ENCODE measurements at places on chromosomes 1 and 21.

GRCh38 chr1:59814180-59814900, 409 bp upstream of the HOOK1 start:
- DNase-seq, result no peak

DNA sequence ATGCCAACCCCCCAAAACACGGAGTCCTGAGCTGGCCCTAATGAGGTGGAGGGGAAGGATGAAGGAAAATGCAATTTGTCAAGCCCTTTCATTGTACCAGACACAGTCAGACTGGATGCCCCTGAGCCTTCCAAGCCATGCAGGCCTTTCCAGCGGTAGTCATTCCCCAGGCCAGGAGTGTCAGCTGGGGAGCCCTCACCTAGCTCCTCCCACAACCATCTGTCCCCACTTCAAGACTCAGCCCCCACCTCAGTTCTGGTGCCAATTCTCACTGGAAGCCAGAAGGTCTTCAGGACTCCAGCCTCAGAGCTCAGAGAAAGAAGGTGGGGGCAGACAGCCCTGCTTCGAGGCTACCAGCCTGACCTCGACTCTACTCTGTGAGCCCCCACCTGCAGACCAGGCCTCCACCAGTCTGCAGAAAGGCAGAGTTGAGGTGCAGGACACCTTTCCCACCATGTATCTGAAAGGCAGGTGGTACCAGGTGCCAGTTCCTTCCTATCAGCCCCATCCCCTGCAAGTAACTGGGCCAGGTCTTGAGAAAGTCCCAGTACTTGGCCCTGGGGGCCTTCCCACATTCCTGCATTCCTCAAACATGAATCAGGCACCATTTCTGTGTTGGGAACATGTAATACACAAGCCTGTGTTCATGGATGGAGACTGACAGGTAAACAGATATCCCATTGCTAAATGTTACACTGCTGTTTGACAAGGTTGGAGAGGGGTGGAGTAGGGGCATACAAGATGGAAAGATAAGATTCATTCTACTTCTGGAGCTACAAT, 180.6 kb upstream of the EDN2 start:
- DNase-seq, result peak; percentile 91

DNA sequence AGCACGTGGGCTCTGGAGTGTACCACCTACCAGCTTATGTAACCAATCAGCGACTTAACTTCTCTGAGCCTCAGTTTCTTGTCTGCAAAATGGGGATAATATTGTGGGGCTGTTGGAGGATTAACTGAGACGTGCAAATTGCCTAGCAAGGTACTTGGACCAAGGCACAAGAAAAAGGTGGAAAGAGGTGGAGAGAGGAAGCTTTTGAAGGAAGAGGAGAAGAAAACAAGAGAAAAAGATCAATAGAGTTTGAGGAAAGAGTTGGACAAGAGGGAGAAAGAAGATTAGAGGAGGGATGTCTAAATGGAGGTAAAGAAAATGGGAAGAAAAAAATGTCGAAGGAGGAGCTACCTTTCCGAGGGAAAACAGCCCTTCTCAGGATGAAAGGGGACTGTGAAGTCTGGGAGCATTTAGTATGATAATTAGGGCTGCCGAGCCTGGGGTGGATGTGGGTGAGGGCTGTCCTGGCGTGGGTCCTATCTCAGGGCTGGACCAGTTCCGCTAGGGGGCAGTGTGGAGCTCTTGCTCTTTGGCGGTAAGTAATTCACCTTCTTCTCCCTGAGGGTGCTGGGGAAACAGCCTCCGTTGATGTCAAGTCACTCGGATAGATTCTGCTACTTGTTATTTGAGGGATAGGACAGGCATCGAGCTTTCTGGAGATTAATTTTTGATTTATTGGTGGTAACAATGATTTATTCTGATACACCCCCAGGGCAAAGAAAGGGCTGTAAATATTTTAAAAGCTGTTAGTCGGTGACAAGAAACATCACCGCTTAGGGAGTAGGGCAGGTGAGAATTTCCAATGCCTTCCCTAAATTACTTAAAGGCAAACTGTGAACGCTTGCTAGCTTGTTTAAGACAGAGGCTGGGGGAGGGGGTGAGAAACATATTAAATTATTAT, 79.0 kb upstream of the NFASC start:
- peak; percentile 52 for DNase-seq

- DNase-seq, result no peak
Measured at GRCh38 chr21:44509539-44509938, 30.5 kb downstream of the KRTAP10-1 start.

DNA sequence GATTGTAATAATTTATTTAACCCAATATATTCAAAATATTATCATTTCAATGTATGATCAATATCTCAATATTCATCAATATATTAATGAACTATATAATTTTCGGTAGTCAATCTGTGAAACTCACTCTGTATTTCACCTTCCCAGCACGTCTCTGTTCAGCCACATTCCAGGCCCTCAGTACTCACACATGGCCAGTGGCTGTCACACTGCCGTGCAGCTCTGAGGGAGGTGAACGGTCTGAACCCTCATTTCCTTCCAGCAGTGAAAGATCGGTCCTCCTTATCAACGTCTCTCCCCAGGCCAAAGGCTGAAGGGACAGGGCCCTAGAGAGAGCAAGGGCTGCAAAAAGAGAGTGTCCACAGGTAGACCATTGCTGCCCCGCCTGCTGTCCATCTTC, 39.5 kb upstream of the ZNF124 start:
- no peak for DNase-seq

DNA sequence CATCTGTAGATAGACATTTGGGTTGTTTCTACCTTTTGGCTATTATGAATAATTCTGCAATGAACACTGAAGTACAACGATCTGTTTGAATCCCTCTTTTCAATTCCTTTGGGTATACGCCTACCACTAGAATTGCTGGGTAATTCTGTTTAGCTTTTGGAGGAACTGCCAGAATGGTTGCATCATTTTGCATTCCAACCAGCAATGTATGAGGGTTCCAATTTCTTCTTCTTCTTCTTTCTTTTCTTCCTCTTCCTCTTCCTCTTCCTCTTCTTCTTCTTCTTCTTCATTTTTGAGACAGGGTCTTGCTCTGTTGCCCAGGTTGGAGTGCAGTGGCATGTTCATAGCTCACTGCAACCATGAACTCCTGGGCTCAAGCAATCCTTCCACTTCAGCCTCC, 13.8 kb upstream of the THEM5 start:
- DNase-seq, result no peak
